Stimulated activated CD4-positive, alpha-beta T cell treated with anti-CD3 and anti-CD28 coated beads, Interleukin-4, amount 100 ng/mL, for 24 hours (primary cell): ENCODE measurements at places on chromosomes 4 and X.

DNA sequence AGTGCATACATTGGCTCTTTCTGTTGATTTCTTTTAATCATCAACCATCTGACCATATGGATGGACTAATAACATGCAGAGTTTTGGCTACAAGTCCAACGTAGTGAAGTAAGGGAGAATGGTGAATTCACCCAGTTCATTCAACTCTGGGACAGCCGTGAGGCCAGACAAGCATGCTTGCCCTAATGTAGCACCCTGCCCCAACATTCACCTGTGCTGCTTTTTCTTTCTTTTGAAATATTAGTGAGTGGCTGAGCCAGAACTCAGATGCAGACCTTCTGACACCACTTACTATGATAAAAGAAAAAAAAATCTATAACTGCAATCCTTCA, 17.5 kb downstream of the ARSJ start:
- no peak for DNase-seq

- no peak for DNase-seq
These were observed 13.0 kb downstream of the PNMA6E start for GRCh38 chrX:153387987-153388721.

DNA sequence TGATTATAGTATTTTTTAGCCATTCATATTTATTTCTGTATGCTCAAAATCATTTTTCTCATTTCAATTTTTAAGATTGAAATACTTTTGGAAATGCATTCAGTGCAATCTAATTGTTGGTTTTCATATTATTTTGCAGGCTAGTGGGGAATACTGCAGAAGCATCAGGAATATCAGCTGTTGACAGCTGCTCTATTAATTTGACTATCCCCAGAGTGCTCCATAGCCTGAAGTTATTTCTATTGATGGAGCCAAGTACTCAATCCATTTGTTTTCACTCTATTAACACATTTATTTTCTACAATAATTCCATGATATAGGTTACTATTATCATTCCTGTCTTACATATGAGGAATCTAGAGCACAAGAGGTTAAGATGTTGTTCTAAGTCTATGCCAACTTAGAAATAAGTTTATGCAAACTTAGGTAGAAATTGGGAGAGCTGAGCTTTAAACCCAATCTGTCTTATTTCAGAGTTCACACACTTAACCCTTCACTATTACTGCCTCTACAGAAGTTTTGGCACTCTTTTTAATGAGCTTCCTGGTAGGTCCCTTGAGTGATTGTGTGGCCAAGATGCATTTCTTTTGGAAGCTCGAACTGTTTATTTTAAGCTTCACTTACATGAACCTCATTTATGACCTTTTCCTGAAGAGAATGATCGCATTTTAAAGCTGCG, 65.6 kb upstream of the PCDH18 start:
- no peak for DNase-seq

- no peak for DNase-seq
These were observed 42.4 kb upstream of the IL21 start for GRCh38 chr4:122663291-122663690.

DNA sequence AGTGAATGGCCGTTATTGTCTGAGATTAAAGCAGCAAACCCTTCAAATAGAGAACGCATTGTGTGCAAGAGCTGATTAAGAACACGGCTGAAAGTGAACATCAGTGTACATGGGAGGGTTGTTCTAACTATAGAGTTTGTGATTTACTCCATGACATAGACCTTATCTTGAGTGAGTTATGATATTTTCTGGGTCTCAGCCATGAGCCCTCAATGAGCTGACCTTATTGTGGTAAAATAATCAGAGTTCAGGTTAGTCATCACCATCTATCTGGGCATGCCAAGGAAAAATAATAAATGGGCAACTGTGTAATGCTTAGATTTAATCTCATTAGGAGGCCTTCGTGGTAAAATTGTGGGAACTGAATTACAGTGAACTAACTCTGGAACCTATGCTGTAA, 33.2 kb upstream of the CLDN24 start:
- DNase-seq: no peak

- peak; percentile 29 for DNase-seq
These were observed 31.1 kb upstream of the WDR17 start for GRCh38 chr4:176034499-176034898.

GRCh38 chr4:3066836-3067400, 7.4 kb downstream of the HTT-AS start:
- DNase-seq: no peak

DNA sequence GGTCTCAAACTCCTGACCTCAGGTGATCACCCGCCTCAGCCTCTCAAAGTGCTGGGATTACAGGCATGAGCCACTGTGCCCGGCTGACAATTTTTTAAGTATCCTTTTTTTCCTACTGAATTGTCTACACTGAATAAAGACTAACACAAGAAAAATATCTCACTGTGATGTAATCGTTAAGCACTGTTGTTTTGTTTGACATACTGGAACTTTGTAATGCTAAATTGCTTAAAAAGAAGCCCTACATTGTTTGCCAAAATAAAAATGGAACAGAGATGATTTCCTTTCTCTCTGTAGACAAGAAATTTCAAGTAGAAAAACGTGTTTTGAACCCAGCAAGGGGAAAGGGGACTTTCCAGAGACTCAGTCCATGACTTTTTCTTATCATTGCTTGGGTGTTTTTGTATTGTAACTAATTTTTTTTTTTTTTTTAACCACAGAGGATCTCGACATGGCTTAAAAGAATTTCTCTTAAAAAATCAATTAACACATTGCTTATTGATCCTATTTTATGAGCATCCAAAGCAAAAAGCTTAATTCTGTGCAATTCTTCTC, 74.9 kb downstream of the TMEM156 start:
- no peak for DNase-seq

GRCh38 chr4:6196324-6196723, 4.0 kb downstream of the JAKMIP1 start:
- no peak for DNase-seq

DNA sequence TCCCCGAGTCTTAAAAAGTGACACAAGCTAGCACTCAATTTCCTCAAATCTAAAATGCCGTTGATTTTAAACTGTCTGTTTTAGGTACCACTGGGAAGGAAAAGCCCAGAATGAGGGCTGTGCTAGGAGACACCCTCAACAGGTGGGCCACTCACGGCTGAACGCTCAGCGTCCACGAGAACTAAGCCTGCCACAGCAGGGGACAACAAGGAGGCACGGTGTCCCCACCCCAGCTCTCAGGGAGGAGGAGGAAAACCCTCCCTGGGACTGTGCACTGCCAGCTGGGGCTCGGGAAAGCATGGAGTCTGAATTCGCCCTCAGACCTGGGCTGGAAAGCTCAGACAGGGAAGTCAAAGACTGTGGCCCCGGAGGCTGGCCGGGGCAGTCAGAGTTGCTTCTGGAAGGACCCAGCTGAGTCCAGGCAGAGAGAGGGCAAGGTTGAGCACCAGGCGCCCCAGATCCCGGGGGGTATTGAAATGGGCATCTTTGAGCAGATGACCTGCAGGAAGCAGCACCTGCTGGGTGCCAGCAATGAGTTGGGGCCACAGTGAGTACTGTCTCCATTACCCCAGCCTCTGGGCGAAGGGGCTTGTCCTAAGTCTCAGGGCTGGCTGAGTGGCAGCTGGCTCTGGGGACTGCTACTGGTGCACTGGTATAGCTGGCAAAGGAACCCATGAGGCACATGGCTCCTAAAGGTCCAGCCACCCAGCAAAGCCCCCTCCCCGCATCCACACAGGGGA, 769 bp upstream of the CPZ start:
- DNase-seq: no peak

DNA sequence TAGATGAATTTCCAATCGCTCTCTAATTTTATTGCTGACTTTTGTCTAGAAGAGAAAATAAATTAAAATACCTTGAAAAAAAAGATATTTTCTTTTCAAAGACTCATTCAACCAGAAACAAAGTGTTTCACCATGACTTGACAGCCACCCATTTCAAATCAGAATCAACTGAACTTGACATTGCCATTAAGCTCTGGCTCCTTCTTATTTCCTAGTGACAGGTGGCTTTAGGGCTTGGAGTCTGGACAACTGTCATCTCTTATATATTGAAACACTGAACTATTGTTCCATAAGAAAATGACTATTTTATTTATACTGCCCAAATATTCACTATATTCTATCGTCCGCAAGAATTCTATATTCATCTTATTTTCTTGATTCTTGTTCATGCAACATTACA, 229.2 kb downstream of the SLC39A8 start:
- DNase-seq: no peak

GRCh38 chr4:143420227-143420626, 83.6 kb downstream of the GAB1 start:
- no peak for DNase-seq

DNA sequence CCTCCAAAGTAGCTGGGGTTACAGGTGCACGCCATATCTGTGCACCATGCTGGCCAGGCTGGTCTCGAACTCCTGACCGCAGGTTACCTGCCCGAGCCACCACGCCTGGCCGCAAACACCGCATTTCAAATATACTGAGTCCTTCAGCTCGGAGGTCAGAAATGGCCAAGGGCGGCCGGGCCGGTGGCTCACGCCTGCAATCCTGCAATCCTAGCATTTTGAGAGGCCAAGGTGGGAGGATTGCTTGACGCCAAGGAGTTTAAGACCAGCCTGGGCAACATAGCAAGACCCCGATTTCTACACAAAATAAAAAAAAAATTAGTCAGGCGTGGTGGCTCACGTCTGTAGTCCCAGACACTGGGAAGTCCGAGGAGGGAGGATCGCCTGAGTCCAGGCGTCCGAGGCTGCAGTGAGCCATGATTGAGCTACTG, 71.9 kb upstream of the PPP2R3B start:
- DNase-seq: no peak

DNA sequence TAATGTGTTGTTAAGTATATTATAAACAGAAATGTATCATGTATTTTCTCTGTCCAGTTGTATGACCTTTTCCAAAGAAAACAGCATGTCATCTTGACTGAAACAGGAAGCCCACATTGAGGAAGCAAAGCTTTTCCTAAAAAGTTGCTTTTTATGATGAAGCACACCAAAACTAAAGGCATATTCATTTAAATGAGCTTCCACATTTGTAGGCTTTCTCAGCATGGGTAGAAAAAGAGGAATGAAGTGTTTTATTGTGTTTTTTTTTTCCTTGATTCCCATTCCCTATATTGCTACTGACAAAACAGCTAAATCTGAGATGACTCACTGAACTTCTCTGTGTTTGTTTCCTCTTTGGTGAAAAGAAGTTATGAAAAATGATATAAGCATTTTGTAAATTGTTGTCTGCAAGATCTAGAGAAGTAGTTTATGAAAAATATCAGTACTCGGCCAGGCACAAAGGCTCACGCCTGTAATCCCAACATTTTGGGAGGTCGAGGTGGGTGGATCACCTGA, 32.5 kb upstream of the FRAS1 start:
- no peak for DNase-seq

- no peak for DNase-seq
These were observed 127.0 kb upstream of the CASK start for GRCh38 chrX:42050345-42050744.

- no peak for DNase-seq
These were observed 69.6 kb downstream of the EPHA5 start for GRCh38 chr4:65600656-65601055.

- no peak for DNase-seq
These were observed 55.7 kb downstream of the DCHS2 start for GRCh38 chr4:154435895-154436294.

GRCh38 chr4:87219632-87220093, 755 bp downstream of the KLHL8 start:
- peak; percentile 49 for DNase-seq

GRCh38 chrX:29297171-29297800, 710.0 kb downstream of the IL1RAPL1 start:
- no peak for DNase-seq

DNA sequence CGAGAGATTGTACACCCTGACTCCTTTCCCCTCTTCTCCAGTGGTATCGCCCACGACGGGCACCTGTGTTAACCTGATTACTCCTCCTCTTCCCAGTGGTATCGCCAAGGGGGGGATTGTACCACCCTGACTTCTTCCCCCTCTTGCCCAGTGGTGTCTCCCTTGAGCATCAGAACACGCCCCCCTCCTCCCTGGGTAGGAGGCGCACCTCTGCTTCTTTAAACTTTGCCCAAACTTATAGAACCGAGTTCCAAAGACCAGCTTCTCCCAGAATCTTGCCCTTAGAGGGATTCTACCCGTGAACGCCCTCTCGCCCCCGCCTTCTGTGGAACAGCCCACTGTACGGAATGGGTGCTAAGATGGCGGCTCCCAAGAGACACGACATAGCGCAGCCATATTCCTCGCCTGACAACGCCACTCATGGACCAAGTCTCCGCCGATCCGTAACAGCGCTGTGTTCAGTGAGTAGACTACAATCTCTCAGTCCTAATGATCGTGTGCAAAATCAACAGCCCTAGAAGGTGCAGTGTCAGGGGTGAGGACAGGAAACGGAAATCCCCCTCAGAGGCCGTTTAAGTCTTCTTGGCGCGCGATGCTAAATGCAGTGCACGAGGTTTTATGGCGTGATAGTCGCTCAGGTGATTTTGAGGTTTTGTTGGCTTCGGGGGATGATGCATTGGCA, 4.2 kb upstream of the ZNF157 start:
- DNase-seq: peak; percentile 74

GRCh38 chr4:18039113-18039512, 17.6 kb upstream of the LCORL start:
- no peak for DNase-seq

DNA sequence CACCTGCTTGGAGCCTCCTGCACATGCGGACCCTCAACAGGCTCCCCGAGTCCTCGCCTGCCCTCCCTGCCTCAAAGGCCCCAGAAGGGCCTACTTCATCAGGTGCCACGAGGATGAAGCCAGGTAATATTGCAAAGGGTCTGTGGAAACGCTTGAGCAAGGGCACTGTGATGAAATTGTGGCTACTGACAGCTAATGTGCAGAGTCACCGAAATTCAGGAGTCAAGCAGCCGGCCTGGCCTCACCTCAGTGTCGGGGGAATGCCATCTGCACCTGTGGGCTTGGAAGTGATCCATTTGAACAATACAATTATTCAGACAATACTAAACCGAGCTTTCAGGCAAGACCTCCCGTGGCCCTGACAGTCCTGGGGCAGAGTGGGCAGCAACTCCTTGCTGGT, 3.1 kb upstream of the FGFR3 start:
- DNase-seq: no peak

DNA sequence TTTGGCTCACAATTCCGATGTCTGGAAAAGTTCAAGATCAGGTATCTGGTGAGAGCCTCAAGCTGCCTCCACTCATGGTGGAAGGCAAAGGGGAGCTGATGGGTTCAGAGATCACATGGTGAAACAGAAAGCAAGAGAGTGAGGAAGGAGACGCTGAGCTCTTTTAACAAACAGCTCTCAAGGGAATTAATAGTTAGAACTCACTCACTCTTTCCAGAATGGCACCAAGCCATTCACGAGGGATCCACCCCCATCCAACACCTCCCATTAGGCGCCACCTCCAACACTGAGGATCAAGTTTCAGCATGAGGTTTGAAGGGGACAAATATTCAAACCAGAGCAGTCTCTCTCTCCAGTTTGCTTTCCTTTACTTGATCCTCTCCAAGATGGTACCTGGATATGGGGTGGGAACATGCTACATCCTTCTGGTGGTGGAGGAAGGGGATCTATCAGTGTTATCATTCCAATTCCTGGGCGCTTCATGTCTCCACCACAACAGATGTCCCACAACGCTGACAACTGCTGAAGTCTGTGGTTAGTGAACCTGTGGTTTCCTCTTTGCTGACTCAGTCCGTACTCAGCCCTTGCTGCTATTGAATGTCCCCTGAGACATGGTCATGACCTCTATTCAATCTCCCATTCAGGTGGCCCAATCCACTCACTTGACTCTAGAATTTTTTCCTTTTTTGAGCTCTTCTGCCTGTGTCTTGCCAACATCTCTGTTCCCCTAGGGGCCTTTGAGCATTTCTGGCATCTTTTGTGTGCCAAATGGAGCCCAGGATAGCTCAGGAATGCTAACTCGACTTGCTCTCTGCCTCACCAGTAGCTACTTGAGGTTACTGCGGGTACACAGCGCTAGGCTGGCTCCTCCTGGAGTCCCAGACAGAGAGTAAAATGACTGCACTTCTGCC, 395.2 kb downstream of the MID1IP1 start:
- peak; percentile 55 for DNase-seq
